Left ventricle myocardium inferior (tissue), 1 donor: ENCODE measurements at places on chromosomes 1 and 21. TPM values are rescaled to one million over a fixed set of nuclear protein-coding genes. Genes with fewer than 3 reads are reported as not detected.
A peak's percentile ranks its signal among the peaks of the same experiment; 100 is the strongest.

- H3K27ac ChIP-seq = no peak overlapping the region
- DNase-seq = no peak
- no peak overlapping the region for H3K4me3 ChIP-seq
- H3K4me1 ChIP-seq = peaks cover 3% of the 10 kb centered on the region
- no peaks in the 10 kb centered on the region for H3K27me3 ChIP-seq
- no peaks in the 10 kb centered on the region for H3K36me3 ChIP-seq
Observed at GRCh38 chr1:174036204-174036603, 14.0 kb upstream of the RC3H1 start.

DNA sequence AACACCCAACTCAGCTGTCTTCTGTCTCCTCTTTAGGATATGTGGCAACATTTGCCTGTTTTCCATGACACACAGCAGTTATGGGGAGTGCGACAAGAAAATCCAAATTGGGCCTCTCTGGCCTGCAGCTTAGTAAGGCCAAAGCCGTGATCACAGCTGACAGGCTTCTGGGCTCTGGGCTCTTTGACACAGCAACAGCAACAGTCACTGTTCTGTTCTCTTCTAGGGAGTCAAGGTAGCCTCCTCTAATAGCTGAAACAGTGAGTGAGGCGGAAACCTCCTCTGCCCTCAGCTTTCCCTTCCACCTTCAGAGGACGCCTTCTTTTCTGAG is 19.0 kb downstream of the CLCA1 start:
- H3K27me3 ChIP-seq = no peaks in the 10 kb centered on the region
- H3K27ac ChIP-seq = peak overlapping the region; percentile 63
- no peak overlapping the region for H3K4me3 ChIP-seq

GRCh38 chr1:173852105-173852504 is 15.7 kb downstream of the GAS5 start:
- DNase-seq = no peak
- no peaks in the 10 kb centered on the region for H3K27me3 ChIP-seq
- peaks cover 62% of the 10 kb centered on the region for H3K36me3 ChIP-seq
- H3K27ac ChIP-seq = no peak overlapping the region
- no peak overlapping the region for H3K4me3 ChIP-seq
- H3K4me1 ChIP-seq = peaks cover 5% of the 10 kb centered on the region

GRCh38 chr1:242211254-242212022 is 212.5 kb upstream of the MAP1LC3C start:
- no peak overlapping the region for H3K4me3 ChIP-seq
- H3K27me3 ChIP-seq = peaks cover 35% of the 10 kb centered on the region
- no peak overlapping the region for H3K27ac ChIP-seq

GRCh38 chr21:33427051-33427450 is 23.8 kb downstream of the IFNGR2 start:
- no peaks in the 10 kb centered on the region for H3K27me3 ChIP-seq
- no peak overlapping the region for H3K4me3 ChIP-seq
- no peak for DNase-seq
- H3K27ac ChIP-seq = no peak overlapping the region
- H3K4me1 ChIP-seq = no peaks in the 10 kb centered on the region
- peaks cover 97% of the 10 kb centered on the region for H3K36me3 ChIP-seq

GRCh38 chr1:232579466-232579865 is 50.5 kb downstream of the SIPA1L2 start:
- H3K27ac ChIP-seq = peak overlapping the region; percentile 79
- H3K4me1 ChIP-seq = peaks cover 77% of the 10 kb centered on the region
- no peak for DNase-seq
- H3K27me3 ChIP-seq = no peaks in the 10 kb centered on the region
- no peaks in the 10 kb centered on the region for H3K36me3 ChIP-seq

GRCh38 chr1:227929751-227930472 is 17.8 kb downstream of the WNT9A start:
- no peak overlapping the region for H3K4me3 ChIP-seq
- H3K27ac ChIP-seq = no peak overlapping the region

DNA sequence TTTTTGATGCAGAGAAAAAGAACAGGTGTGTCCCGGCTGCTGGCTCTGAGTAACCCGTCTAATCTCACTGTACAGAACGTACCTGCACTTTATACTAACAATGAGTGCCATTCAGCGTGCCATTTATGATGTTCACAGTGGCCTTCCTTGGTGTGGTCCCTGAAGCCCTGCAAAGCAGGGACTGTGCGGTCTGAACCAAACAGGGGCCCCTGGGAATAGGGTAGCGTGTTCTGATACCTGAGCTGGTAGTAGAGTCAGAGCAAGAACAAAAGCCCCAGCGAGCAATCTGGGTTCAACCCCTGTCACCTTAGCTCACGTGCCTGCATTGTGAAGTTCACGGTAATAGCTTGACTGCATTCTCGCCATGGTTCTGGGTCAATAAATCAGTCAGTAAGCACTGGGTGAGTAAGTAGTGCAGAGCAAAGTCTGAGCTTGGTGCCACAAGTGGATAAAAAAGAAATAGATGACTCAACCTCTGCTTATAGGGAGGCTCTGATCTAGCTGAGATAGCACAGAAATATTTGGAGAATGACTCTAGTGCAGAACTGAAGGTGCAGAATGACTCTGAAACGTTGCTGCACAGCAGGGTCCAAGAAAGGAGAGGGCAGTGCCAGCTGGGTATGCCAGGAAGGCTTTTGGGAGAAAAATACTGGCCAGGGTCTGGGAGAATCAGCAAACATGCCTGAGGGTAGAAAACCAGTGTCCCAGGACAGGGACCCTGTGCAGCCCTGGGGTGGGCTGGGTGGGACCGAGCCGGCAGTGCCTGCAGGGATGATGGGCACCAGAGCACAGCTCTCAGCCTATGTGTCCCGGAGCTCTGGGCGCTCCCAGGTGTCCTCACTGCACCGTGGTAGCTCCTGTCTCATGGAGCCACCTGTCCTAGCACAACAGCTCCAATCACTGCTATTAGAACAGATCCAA is 125.9 kb downstream of the RHOU start:
- DNase-seq = no peak
- H3K27me3 ChIP-seq = peaks cover 45% of the 10 kb centered on the region
- H3K4me3 ChIP-seq = no peak overlapping the region
- H3K4me1 ChIP-seq = no peaks in the 10 kb centered on the region
- H3K36me3 ChIP-seq = no peaks in the 10 kb centered on the region

- no peaks in the 10 kb centered on the region for H3K36me3 ChIP-seq
- no peak overlapping the region for H3K4me3 ChIP-seq
- no peaks in the 10 kb centered on the region for H3K4me1 ChIP-seq
- H3K27ac ChIP-seq = no peak overlapping the region
- no peak for DNase-seq
Observed at GRCh38 chr1:86067626-86068025, 88.9 kb downstream of the COL24A1 start.

GRCh38 chr1:195529881-195530280 is 1078.4 kb downstream of the KCNT2 start:
- no peak overlapping the region for H3K27ac ChIP-seq
- no peaks in the 10 kb centered on the region for H3K27me3 ChIP-seq
- DNase-seq = no peak
- H3K4me3 ChIP-seq = no peak overlapping the region

- no peak for DNase-seq
- peak overlapping the region; percentile 41 for H3K27ac ChIP-seq
- H3K27me3 ChIP-seq = no peaks in the 10 kb centered on the region
- H3K36me3 ChIP-seq = no peaks in the 10 kb centered on the region
Observed at GRCh38 chr1:51636764-51637522, 20.1 kb downstream of the OSBPL9 start.

GRCh38 chr1:232278925-232279324 is 351.0 kb downstream of the SIPA1L2 start:
- H3K27ac ChIP-seq = no peak overlapping the region
- no peaks in the 10 kb centered on the region for H3K4me1 ChIP-seq
- H3K27me3 ChIP-seq = no peaks in the 10 kb centered on the region
- DNase-seq = no peak
- H3K4me3 ChIP-seq = no peak overlapping the region

DNA sequence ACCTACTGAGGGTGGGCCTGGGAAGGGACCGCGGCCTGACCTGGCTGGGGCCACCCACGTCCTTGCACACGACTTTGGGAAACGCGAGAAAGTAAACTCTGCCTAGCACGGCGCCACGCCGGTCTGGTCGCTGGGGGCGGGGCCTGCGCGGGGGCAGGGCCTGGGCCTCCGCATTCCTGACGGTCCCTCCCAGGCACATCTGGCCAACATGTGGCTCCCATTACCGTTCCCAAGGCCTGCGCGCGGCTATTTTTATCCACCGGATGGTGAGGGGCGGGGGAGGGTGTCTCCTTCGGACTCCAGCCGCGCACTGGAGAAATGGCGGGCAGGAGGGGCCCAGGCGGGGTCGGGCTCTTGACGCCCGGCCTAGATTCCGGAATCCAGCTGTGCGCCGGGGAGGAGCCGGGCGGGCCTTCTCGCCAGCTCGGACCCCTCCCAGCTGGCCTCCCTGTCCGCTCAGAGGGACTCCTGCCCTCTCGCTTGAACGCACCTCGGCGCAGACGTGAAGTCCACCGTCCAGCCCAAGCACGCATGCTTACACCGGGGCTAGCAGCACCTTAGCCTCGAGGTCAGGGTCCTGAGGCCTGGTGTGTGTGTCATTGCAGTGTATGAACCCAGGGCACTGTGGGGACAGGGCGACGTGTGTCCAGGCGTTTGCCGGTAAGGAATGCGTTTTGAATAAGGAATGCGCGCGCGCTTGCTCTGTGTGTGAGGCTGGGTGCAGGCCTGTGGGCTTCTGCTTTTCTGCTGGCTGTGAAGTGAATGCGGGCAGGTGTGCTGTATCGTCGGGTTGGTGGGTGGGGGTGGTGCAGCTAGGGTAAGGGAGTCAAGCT is 2.1 kb downstream of the EVA1B start:
- H3K27me3 ChIP-seq = no peaks in the 10 kb centered on the region
- DNase-seq = peak; percentile 86
- peak overlapping the region; percentile 95 for H3K27ac ChIP-seq
- peaks cover 46% of the 10 kb centered on the region for H3K4me1 ChIP-seq
- no peaks in the 10 kb centered on the region for H3K36me3 ChIP-seq

GRCh38 chr1:48775831-48776392 is 779 bp downstream of the BEND5 start:
- H3K36me3 ChIP-seq = peaks cover 6% of the 10 kb centered on the region
- H3K4me3 ChIP-seq = peak overlapping the region; percentile 85
- H3K27me3 ChIP-seq = no peaks in the 10 kb centered on the region
- H3K4me1 ChIP-seq = peaks cover 29% of the 10 kb centered on the region

DNA sequence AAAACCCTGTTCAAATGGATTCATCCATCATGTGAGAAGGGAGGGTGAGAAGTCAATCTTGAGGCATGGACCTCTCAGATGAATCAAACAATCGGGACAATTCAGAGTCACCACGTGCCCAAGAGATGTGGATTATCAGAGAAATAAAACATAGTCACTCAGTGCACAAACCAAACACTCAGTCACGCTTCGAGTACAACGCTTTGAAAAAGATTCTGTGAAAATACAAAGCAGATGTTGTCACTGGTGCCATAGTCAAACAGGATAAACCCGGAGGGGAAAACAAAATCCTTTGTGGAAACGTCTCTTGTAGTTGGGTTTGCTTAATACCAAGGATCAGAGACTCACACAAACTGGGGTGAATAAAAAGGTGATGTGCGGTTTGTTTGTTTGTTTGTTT is 188.4 kb downstream of the RRAGC start:
- H3K27me3 ChIP-seq = peaks cover 49% of the 10 kb centered on the region
- H3K36me3 ChIP-seq = no peaks in the 10 kb centered on the region
- no peak for DNase-seq
- H3K27ac ChIP-seq = no peak overlapping the region

DNA sequence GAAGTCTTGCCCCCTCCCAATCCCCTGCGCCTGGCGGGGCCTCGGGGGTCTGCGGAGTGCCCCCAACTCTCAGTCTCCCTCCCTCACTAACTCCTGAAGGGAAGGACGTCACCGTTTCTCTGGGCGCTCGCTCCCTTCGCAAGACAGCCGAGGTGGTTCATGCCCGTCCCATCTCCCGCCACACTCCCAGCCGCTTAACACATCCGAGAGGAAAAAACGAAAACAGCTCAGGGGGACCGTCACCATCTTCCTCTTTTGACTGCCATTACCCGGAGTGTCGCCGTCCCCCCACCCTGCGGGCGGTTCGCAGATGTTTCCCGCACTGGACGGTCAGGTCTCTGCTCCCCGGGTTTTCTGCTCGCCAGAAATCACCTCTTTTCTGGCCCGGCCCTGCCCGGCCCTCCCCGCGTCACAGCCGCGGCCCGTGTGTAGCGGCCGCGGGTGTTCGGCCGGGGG is 532 bp downstream of the ERO1B start:
- H3K27me3 ChIP-seq = peaks cover 1% of the 10 kb centered on the region
- peak overlapping the region; percentile 95 for H3K4me3 ChIP-seq

- H3K27ac ChIP-seq = no peak overlapping the region
- peaks cover 20% of the 10 kb centered on the region for H3K4me1 ChIP-seq
- no peak overlapping the region for H3K4me3 ChIP-seq
- DNase-seq = no peak
- H3K27me3 ChIP-seq = no peaks in the 10 kb centered on the region
Observed at GRCh38 chr1:36417931-36418330, 20.2 kb upstream of the LSM10 start.

- no peaks in the 10 kb centered on the region for H3K4me1 ChIP-seq
- H3K27me3 ChIP-seq = peaks cover 77% of the 10 kb centered on the region
- no peak for DNase-seq
- H3K36me3 ChIP-seq = no peaks in the 10 kb centered on the region
Observed at GRCh38 chr1:34369701-34370455, 193.2 kb downstream of the C1orf94 start.

DNA sequence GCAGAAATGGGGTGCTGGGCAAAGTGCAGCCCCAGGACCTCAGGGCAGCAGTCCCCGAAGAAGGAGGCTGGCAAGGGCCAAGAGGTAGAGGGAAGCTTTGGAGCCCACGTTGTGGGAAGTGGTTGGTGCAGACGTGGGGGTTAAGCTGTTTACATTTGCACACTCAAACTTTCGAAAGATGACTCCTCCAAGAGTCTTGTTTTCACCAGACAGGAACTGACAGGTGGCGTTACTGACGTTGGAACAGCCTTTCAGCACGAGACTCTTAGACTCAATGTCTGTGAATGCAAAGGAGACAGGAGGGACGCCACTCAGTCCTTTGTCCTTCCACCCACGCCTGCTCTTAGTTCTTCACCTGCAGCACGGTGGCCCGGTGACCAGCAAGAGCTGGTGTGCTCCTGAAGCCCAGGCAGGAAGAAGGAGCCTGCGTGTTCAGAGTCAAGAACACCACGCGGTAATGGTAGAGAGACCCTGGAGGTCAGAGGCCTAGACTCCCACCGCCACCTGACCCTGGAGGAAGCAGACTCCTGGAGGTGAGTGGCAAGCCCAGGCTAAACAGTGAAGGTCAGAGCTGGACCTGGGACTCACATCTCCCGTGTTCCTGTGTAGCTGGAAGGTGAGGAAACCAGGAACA is 15.9 kb downstream of the LYPD8 start:
- no peaks in the 10 kb centered on the region for H3K4me1 ChIP-seq
- H3K4me3 ChIP-seq = no peak overlapping the region
- H3K36me3 ChIP-seq = no peaks in the 10 kb centered on the region
- peaks cover 14% of the 10 kb centered on the region for H3K27me3 ChIP-seq
- DNase-seq = no peak

GRCh38 chr1:163095213-163095612 is 26.1 kb downstream of the RGS4 start:
- no peaks in the 10 kb centered on the region for H3K36me3 ChIP-seq
- peaks cover 10% of the 10 kb centered on the region for H3K27me3 ChIP-seq
- H3K4me1 ChIP-seq = no peaks in the 10 kb centered on the region
- no peak overlapping the region for H3K4me3 ChIP-seq
- H3K27ac ChIP-seq = no peak overlapping the region

- H3K27ac ChIP-seq = no peak overlapping the region
- no peaks in the 10 kb centered on the region for H3K27me3 ChIP-seq
- DNase-seq = no peak
Observed at GRCh38 chr1:1093610-1093943, 19.5 kb upstream of the RNF223 start.

The AVPR1B gene
- total RNA-seq = not detected

The LAX1 gene
- not detected for total RNA-seq

The INAVA gene
- total RNA-seq = 0.05 TPM

The TBX19 gene
- 0.33 TPM for total RNA-seq

The NMNAT2 gene
- total RNA-seq = 3.4 TPM

The MMP23B gene
- 93.8 TPM for total RNA-seq

The POGK gene
- 14.1 TPM for total RNA-seq

The FABP3 gene
- 4,737 TPM for total RNA-seq

The P3H1 gene
- total RNA-seq = 8.6 TPM
